ENCODE measurements at places on chromosomes 16 and 17.

GRCh38 chr17:48003417-48004151 is 32.7 kb downstream of the CDK5RAP3 start:
- DNase-seq, result no peak

- DNase-seq, result no peak
These were observed 100.5 kb downstream of the FTO start for GRCh38 chr16:53804467-53804866.

DNA sequence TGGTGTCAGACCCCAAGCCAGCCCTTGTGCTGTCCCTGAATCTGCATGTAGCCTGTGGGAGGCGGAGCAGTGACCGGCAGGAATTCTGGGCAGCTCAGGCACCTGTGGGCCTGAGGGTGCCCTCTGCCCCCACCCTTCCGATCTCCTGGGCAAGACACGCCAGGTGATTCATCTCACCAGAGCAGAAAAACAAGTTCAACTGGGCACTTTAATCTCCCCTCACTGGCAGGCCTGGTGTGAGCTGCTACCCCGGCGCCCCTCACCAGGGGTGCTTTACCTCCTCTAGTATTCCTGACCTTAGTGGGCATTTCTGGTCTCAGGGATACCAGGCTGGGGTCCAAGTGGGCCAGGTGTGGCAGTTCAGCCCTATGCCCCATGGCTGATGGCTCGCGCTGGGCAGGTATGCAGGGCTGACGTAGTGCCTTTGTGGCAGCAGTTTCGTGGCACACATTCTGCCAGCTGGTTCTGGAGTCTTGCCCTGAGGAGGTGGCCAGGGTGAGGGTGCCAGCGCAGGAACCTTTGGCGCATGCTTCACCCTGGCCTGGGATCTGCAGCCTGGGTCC is 6.0 kb downstream of the ERBB2 start:
- DNase-seq, result no peak

- no peak for DNase-seq
These were observed 89.3 kb upstream of the SDK2 start for GRCh38 chr17:73733517-73733916.

GRCh38 chr16:81350306-81350615 is 35.5 kb downstream of the GAN start:
- DNase-seq, result no peak

GRCh38 chr17:50934161-50934560 is 68.0 kb upstream of the TOB1 start:
- no peak for DNase-seq

- DNase-seq, result no peak
These were observed 13.3 kb upstream of the IL17C start for GRCh38 chr16:88624977-88625576.

DNA sequence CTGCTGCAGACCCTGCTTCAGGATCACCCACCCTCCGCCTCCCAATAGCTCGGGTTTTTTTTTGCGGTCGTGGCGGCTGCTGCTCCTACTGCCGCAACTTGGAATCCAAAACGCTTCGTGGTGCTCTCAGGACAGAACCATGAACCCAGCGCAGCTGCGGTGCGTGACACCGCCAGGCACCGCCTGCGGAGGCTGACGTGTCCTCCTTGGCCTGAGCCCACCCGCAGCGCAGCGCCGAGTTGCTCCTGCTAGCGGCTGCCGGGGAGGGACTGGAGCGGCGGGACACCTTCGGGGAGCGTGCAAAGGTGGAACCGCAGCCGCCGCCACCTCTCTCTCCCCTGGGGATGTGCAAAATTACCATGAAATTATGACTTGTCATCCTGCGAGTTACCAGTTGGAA is 1893.0 kb downstream of the TP53TG3F start:
- DNase-seq, result no peak

DNA sequence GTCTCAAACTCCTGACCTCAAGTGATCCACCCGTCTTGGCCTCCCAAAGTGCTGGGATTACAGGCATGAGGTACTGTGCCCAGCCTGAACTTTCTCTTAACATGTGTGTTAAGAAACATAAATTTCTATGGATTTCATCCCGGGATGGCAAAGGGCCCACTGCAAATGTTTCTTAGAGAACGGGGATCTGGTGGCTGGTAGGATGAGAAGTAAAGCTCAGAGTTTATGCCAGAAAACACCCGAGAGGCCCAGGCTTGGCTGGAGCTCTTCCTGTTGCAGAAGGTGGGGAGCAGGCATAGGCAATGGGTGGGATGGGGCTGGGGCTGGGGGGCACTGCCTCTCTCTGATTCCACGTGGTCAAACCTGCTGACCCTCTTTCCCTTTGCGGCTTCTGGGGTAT is 5.6 kb upstream of the CARHSP1 start:
- no peak for DNase-seq

- DNase-seq, result no peak
These were observed 155.6 kb downstream of the SNX11 start for GRCh38 chr17:48262982-48263730.

- no peak for DNase-seq
These were observed 9.0 kb downstream of the TEKT5 start for GRCh38 chr16:10685709-10686108.

- DNase-seq, result no peak
These were observed 5.2 kb downstream of the RUSF1 start for GRCh38 chr16:31502981-31503380.

DNA sequence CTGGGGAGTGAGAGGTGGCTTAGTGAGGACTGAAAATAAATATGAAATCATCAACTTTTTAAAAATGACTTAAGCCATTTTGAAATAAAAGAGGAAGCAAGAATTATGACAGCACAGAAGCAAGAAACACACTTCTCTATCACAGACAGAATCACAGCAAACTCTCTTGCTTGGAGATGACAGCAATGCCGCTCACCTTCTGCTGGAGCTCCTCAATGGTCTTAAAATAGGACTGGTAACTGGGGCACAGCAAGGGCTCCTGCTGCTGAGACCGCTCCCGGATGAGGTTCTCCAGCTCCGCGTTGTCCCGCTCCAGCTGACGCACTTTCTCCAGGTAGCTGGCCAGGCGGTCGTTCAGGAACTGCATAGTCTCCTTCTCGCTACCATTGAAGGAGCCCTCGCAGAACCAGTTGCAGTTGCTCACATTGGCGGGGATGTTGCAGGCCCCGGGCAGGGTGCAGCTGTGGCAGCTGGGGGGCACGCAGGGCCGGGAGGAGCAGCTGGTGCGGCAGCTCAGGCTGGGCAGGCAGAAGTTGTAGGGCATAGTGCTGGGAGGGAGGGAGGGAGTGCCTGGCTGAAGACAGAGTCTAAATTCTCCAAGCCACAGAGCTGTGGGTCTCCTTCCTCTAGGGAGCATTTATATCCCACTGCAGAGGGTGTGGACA is at the start of gene KRT31:
Gene KRT31, minus strand, starts transcription at position 613 of the 665 bp plus-strand sequence. Its CDS starts 69 bp downstream, at position 544.
- no peak for DNase-seq

- no peak for DNase-seq
These were observed 14.7 kb upstream of the RUNDC3A start for GRCh38 chr17:44293509-44294226.

DNA sequence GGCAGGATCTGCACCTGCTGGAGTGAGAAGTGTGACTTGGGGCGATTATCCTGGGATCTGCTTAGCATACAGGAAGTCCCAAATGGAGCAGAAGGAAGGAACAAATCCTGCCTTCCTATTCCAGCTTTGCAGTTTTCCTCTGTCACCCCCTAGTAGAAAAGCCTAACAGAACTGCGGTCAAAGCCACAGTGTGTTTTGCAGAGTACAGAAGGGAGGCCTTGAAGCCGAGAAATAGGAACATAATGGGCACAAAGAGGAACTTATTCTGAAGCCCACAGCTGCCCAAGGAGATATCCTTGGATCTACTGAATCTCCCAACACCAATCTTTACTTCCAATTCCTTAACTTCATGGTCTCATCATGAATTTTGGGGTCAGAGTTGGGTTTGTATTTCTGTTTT is 8.5 kb downstream of the KRTAP1-5 start:
- DNase-seq, result no peak

DNA sequence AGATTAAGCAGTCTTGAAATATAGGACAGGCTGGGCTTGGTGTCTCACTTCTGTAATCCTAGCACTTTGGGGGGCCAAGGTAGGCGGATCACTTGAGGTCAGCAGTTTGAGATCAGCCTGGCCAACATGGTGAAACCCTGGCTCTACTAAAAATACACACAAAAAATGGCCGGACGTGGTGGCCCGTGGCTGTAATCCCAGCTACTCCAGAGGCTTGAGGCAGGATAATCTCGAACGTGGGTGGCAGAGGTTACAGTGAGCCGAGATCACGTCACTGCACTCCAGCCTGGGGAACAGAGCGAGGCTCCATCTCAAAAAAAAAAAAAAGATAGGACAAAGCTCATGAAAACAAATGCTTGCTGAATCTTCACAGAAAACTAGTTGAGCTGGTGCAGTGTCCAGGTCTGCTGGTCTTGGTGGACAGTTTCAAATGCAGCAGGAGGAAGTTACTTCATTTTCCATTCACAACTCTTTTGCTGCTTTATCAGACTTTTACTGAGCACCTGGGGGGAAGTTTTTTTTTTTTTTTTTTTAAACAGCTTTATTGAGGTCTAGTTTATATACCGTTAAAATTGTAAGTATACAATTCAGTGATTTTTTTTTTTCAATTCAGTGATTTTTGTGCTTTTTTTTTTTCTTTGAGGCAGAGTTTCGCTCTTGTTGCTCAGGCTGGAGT is 45.2 kb downstream of the SNX29 start:
- no peak for DNase-seq

DNA sequence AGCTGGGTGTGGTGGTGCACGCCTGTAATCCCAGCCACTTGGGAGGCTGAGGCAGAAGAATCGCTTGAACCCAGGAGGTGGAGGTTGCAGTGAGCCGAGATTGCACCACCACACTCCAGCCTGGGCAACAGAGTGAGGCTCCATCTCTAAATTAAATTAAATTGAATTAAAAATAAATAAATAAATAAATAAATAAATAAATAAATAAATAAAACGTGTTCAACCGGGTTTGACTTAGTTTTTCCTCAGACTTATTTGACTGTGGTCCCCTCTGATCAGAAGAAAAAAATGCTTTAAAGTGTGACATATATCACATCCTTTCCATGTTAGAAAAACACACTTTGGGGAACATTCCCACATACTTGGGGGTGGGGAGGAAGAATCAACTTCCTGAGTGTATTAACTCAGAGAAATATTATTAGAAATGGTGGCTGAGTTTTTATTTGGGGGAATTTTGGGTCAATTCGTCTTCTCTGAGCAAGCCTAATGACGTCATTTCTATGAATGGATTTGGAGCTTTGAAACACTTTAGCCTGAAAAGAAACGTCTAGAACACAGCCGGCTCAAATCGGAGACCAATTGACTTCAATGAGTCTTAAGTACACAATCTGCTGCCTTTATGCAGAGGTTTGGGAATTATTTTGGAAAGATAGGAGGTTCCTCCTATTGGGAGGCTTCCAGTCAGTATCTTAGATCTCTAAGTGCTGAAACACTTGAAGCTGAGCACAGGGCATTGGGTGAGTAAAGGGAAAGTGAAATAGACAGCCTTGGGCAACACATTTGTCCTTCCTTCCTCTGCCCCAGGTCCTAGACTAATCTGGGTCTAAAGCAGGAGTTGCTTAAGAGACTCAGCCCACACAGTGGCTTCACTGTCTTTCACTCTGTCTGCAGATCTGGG is 132.6 kb downstream of the PITPNC1 start:
- no peak for DNase-seq

DNA sequence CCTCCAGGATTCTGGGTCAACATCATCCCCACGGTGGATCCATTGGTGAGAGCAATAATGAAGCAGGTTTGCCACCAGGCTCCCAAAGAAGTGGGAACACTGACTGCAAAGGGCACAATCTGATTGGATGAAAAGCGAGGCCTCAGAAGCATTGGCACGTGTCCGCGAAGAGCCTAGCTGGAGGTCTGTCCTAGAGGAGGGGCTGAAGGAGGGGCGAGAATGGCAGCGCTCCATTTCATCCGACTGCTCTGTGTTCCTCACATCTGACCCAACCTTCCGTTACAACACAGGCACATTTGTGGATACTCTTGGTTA is 79.9 kb downstream of the MRC2 start:
- DNase-seq, result no peak

DNA sequence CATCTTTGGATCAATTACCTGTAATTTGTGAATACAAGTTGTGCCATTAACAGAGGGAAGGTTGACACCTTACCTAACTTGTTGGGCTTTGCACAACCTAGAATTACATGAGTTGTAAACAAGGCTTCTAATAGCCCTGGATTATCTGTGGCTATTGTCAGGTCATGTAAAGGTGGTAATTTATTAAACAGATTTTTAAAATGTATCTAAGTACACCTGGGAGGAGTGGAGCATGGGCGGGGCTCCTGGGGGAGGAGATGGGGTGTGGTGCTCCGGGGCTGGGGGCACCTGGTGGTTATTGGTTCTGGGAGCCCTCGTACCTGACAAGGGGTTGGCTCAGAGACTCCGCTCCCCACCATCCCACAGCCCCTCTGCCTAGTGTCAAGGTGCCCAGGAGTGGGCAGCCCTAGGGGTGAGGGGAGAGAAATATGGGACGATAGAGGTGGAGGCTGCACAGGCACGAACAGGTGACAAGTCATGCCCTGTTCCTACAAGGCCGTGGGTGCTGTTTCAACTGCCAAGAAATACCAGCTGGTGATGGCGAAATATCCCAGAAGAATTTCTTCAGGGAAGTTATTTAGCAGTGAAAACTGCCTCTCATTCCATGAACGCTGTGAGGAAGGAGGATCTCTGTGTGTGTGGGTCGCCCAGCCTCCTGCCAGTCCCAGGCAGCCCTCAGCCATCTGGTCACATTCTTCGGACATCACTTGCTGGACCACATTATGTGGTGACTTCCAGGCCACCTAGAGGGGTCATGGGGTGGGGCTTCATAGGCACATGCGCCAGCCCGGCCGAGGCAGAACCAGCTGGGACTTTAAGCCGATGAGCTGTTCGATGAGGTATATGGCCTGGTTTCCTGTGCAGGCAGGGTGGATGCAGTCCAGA is 55.5 kb upstream of the IRX3 start:
- DNase-seq, result no peak

DNA sequence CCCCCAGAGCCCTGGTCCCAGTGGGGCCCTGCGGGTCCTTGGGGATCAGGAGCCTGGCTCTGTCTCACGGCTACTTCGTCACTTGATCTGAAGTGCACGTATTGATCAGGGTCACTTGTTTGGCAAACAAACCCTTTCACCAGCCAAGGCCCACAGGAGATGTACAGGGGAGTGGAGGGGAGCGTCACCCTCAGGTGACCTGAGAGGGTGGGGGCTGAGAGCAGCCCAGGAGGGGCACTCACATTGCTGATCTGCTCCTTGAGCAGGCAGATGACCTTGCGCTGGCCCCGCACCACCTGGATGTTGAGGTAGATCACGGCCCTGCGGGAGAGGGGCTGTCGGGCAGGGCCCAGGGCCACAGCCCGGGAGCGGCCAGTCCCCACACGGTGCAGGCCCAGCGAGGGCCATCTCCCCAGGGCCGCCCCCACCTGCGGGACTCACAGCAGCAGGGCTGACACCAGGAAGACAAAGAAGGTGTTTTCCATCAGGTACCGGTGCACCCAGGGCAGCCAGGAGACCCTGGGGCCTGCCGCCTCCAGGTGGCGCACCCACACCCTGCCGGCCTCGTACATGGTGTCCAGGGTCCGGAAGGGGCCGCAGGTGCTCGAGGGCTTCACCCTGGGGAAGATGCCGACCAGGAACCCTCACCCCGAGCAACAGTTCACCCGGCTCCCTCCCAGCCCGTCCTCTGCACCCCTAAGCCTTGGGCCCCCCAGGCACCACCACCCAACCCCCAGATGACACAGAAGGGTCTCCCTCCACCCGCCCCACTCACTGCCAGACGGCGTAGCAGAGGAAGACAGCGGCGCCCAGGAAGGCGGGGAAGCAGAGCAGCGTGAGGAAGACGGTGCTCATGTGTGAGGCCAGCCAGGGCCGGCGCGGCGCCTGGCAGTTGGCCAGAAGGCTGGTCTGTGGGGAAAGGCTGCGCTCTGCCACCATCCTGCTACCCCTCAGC is 11.3 kb downstream of the TMC6 start:
- DNase-seq, result no peak

- DNase-seq, result no peak
These were observed 174.0 kb upstream of the GSE1 start for GRCh38 chr16:85438981-85439685.

GRCh38 chr16:49704586-49705155 is 151.2 kb downstream of the ZNF423 start:
- DNase-seq, result no peak
